ENCODE measurements at places on chromosomes 1 and 21. TPM values are rescaled to one million over a fixed set of nuclear protein-coding genes. Genes with fewer than 3 reads are reported as not detected.

RNF2 gene
- 4.2 TPM for total RNA-seq

MPL gene
- not detected for total RNA-seq

DNA sequence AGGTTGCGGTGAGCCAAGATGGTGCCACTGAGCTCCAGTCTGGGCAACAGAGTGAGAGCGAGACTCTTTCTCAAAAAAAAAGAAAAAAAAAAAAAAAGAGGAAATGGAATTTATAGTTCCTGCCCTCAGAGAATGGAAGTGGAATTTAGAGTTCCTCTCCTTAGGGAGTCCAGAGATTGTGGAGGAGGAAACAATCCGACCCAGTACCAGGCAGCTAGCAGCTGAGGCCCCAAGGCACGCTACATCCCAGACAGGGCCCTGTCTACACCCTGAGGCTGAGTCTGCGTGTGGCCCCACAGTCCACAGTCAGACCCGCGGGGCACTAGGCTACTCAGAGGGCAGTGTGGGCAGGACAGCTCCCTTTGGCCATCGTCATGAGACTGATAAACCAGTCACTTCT is 1.9 kb upstream of the MFN2 start:
- H3K4me3 ChIP-seq: no peak overlapping the region
- H3K27me3 ChIP-seq: no peaks in the 10 kb centered on the region

RIT1 gene
- total RNA-seq: 9.6 TPM

DNA sequence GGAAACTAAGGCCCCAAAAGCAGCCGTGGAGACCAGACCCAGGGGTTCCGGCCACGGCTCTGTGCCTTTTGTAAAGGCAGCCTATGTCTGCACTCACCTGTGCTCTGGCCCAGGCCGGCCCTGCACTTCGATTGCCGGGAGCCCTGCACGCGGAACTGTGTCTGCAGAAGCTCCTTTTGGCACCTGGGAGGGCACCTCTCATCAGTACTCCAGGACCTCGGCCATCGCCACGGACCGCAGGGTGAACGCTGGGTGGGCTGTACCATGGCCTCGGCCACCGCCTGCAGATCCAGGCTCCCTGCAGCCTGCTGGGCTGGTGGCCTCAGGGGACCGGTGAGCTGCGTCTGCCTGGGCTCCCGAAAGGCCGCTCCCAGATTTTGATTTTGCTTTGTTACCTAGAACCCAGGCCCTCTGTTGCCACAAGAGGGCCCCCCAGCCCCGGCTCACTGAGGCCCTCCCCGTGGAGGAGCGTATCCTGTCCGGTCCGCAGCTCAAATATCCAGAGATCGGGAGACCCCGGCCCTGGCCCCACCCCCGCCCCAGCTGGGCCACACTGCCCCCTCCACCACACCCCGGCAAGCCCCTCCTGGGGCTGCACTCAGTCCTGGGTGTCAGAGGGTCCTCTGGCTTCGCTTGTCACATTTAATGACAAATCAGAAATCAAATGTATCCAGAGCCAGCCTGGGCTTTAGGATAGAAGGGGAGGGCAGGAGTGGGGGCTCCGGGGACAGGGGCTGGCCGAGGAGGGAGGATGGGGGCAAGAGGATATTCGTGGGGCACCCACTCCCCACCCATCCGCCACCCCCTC is 60.2 kb upstream of the PDE9A start:
- H3K27me3 ChIP-seq: no peaks in the 10 kb centered on the region
- H3K4me1 ChIP-seq: no peaks in the 10 kb centered on the region
- H3K27ac ChIP-seq: peak overlapping the region; percentile 46
- no peaks in the 10 kb centered on the region for H3K36me3 ChIP-seq
- H3K4me3 ChIP-seq: no peak overlapping the region
- DNase-seq: peak; percentile 80

SPRR2E gene
- not detected for total RNA-seq

NPPA gene
- total RNA-seq: 2.3 TPM

OR2T12 gene
- total RNA-seq: not detected

RUNX3 gene
- total RNA-seq: 0.46 TPM

DNA sequence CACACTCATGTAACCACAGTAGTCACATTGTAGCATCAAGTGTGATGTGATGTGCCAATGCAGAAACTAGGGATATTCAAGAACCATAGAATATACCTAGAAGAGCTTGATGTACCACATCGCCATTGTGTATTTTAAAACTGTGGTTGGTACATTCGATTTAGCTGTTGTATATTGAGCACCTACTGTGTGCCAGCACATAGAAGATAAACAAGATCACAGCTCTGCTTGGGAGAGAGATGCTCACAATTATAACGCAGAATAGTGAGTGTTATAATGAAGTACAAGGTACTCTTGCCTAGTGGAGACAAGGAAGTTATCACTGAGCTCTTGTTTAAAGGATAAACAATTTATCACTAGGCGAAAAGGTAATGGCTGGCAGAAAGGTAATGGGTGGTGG is 4.7 kb downstream of the BTF3L4 start:
- no peak for DNase-seq
- no peak overlapping the region for H3K27ac ChIP-seq
- H3K4me3 ChIP-seq: no peak overlapping the region
- no peaks in the 10 kb centered on the region for H3K27me3 ChIP-seq

GRCh38 chr1:228459091-228459993 is 27.8 kb upstream of the RNF187 start:
- H3K27ac ChIP-seq: no peak overlapping the region
- DNase-seq: peak; percentile 44
- H3K27me3 ChIP-seq: peaks cover 5% of the 10 kb centered on the region
- peaks cover 5% of the 10 kb centered on the region for H3K4me1 ChIP-seq

GRCh38 chr1:42017259-42017658 is 98.5 kb upstream of the HIVEP3 start:
- no peaks in the 10 kb centered on the region for H3K4me1 ChIP-seq
- H3K27me3 ChIP-seq: no peaks in the 10 kb centered on the region
- H3K4me3 ChIP-seq: no peak overlapping the region
- no peaks in the 10 kb centered on the region for H3K36me3 ChIP-seq

DNA sequence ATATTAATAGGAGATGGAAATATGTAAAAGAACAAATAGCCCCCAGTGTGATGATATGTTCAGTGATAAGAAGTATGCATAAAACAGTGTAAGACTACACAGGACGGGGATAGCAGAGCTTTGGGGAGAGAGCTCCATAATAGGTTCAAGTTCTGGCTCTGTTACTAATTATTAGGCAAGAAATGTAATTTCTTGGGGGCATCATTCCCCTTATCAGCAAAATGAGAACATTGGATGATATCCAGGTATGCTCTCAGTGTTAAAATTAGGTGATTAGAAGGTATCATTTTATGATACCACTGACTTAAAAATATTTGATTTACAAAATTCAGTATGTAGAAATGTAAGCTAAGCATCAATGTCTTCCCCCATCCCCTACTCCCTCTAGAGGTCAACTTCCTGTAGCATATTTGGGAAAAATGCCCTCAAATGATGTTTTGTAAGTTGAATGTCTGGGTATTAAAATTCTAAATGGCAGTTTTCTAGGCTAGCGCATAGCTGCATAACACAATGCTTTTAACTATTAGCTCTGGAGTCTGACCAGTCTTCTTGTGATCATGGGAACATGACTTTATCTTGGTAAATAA is 585.7 kb upstream of the CAMK1G start:
- H3K27ac ChIP-seq: no peak overlapping the region
- no peak for DNase-seq
- H3K4me1 ChIP-seq: no peaks in the 10 kb centered on the region
- H3K4me3 ChIP-seq: no peak overlapping the region
- no peaks in the 10 kb centered on the region for H3K27me3 ChIP-seq

KRTAP12-2 gene
- not detected for total RNA-seq

DNA sequence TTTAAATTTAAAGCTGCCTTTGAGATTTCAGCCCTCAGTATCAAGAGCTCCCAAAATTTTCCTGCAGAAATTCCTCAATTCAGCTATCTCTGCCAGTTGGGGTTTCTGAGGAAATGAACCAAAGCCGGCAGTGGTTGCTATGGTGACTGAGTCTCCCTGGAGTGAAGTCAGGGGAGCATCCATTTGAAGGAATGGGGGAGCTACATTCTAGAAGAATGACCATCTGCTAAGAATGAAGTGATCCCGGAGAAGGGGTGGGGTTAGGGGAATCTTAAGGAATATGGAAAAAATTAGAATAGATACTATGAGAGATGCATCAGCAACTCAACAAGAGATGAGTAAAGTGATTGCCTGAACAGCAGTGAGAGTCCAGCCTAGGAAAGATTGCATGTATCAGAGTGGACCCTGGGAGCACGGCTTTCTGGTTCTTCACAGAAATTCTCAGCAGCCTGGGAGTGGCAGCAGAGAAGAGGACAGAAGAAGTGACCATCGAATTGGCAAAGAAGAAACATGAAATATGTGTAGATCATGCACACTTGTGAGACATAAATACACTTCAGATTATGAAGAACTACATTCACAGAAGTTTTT is 94.7 kb downstream of the CHD1L start:
- DNase-seq: no peak
- H3K36me3 ChIP-seq: no peaks in the 10 kb centered on the region
- H3K27ac ChIP-seq: no peak overlapping the region
- H3K27me3 ChIP-seq: no peaks in the 10 kb centered on the region

- H3K4me1 ChIP-seq: peaks cover 10% of the 10 kb centered on the region
- no peak for DNase-seq
- H3K4me3 ChIP-seq: no peak overlapping the region
- H3K27ac ChIP-seq: no peak overlapping the region
- no peaks in the 10 kb centered on the region for H3K36me3 ChIP-seq
- H3K27me3 ChIP-seq: no peaks in the 10 kb centered on the region
Observed at GRCh38 chr1:162026881-162027280, 3.2 kb upstream of the OLFML2B start.

GRCh38 chr1:33382661-33383415 is 48.1 kb downstream of the PHC2 start:
- H3K4me1 ChIP-seq: no peaks in the 10 kb centered on the region
- DNase-seq: no peak
- no peak overlapping the region for H3K27ac ChIP-seq
- H3K4me3 ChIP-seq: no peak overlapping the region
- no peaks in the 10 kb centered on the region for H3K27me3 ChIP-seq

- no peak for DNase-seq
- no peak overlapping the region for H3K4me3 ChIP-seq
- no peak overlapping the region for H3K27ac ChIP-seq
- H3K4me1 ChIP-seq: no peaks in the 10 kb centered on the region
Observed at GRCh38 chr1:24867084-24867870, 62.8 kb downstream of the RUNX3 start.

RNU1-1 gene
- under 0.01 TPM for total RNA-seq

AKR7A3 gene
- total RNA-seq: 144 TPM

GRCh38 chr1:156815961-156816422 is 656 bp downstream of the SH2D2A start:
- no peaks in the 10 kb centered on the region for H3K27me3 ChIP-seq
- H3K4me3 ChIP-seq: no peak overlapping the region
- no peaks in the 10 kb centered on the region for H3K36me3 ChIP-seq
- peak overlapping the region; percentile 63 for H3K27ac ChIP-seq
- no peak for DNase-seq
- H3K4me1 ChIP-seq: no peaks in the 10 kb centered on the region

DNA sequence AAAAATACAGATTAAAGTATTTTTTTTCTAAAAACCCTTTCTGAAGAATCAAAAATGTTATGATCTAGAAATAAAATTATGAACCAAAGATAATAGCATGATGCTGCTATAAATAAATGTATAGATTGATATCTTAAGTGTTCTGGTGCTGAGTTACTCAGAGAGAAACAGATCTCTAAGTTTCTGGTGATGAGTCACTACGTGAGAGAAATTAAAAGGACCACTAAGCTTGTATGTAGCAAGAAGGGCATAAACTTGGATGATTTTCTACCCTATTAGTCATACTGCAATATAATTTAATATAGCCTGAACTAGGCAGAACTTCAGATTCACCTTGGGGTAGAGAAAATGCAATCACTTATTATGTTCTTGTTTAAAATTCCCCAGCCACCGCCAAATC is 514.8 kb downstream of the AMY1C start:
- no peaks in the 10 kb centered on the region for H3K4me1 ChIP-seq
- no peaks in the 10 kb centered on the region for H3K36me3 ChIP-seq
- no peak overlapping the region for H3K27ac ChIP-seq
- no peak overlapping the region for H3K4me3 ChIP-seq
- no peak for DNase-seq
- no peaks in the 10 kb centered on the region for H3K27me3 ChIP-seq

GRCh38 chr1:150528196-150528595 is 12.6 kb downstream of the FALEC start:
- DNase-seq: no peak
- H3K4me1 ChIP-seq: peaks cover 9% of the 10 kb centered on the region
- H3K27ac ChIP-seq: no peak overlapping the region
- H3K27me3 ChIP-seq: no peaks in the 10 kb centered on the region
- no peaks in the 10 kb centered on the region for H3K36me3 ChIP-seq
- H3K4me3 ChIP-seq: no peak overlapping the region

DNA sequence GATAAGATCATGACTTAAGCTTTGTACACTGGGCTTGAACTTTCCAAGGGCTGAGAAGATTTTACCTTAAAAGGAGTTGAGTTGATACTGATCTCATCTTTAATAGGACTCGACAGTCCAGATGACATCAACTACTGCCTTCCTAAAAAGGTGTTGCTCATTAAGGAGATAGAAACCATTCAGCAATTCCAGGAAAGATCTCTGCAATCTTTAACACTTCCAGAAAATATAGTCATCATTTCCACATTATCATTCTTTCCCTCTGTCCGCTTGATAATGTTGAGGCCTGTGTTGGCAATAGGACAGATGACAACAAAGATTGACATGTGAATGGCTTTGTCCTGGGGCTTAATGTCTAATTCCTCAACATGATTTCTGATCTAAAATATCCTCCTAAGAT is 145.4 kb upstream of the C1orf21 start:
- no peaks in the 10 kb centered on the region for H3K36me3 ChIP-seq
- DNase-seq: no peak
- no peaks in the 10 kb centered on the region for H3K4me1 ChIP-seq
- H3K27ac ChIP-seq: no peak overlapping the region

MIXL1 gene
- total RNA-seq: not detected

TNFSF4 gene
- total RNA-seq: 0.56 TPM

GRCh38 chr1:33374336-33375105 is 53.6 kb upstream of the A3GALT2 start:
- no peaks in the 10 kb centered on the region for H3K36me3 ChIP-seq
- H3K4me3 ChIP-seq: no peak overlapping the region
- no peaks in the 10 kb centered on the region for H3K27me3 ChIP-seq

- DNase-seq: no peak
- no peaks in the 10 kb centered on the region for H3K36me3 ChIP-seq
- H3K27me3 ChIP-seq: no peaks in the 10 kb centered on the region
- no peaks in the 10 kb centered on the region for H3K4me1 ChIP-seq
- H3K4me3 ChIP-seq: no peak overlapping the region
Observed at GRCh38 chr1:226690460-226690982, 48.6 kb downstream of the ITPKB start.

NUP210L gene
- total RNA-seq: not detected

Measured in right lobe of liver (tissue), 6 donors.